ENCODE measurements at places on chromosomes 16 and 17.

DNA sequence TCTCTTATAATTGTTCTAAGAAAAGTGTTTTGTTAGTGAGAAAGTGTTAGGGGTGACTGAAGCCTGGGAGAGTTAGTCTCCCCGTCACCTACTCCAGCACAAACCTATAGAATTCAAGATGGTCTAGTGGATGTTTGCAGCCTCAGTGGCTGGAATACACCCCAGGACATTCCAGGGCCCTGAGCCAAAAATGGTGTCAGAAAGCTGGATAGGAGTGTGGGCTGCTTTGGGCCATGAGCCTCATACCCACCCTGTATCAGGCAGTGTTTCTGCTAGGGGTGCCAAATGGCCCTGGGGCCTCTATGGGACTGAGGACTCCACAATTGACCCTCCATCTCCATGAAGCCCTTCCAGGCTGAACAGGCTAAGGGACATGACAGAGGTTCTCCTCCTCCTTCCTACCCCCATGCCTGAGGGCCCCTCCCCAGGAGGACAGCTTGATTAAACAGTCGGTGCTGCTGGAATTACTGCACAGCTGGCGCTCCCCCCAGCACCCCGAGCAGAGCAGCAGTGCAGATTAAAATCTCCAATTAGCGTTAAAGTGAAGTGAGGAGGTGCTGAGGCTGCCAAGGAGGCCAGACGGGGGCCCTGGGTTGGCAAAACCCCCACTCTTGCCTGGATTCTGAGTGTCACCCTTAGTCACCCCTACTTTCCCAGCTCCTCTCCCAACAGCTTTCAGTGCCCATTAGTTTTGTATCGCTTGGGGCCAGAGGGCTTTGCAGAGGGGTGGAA is 59.1 kb downstream of the NEUROD2 start:
- DNase-seq: no peak

DNA sequence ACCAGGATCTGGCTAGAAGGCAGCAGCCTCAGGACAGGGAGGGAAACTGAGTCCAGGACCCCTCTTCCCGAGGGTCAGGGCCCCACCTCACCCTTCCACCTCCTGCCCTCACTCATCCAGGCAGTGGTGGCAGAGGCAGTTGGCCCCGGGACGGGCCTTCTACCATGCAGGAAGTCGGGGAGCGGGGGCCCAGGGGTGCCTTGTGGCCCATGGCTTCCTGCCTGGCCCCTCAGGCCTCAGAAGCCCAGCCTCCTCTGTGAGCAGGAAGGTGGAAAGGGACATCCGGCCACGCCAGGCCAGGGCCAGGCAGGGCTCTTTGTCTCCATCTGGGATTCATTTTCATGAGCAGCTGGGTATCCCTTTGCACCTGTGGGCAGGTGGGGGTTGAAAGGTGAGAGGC is 58.5 kb downstream of the BAHCC1 start:
- no peak for DNase-seq

GRCh38 chr17:7136266-7136877 is 21.8 kb upstream of the ASGR2 start:
- DNase-seq: peak; percentile 68

DNA sequence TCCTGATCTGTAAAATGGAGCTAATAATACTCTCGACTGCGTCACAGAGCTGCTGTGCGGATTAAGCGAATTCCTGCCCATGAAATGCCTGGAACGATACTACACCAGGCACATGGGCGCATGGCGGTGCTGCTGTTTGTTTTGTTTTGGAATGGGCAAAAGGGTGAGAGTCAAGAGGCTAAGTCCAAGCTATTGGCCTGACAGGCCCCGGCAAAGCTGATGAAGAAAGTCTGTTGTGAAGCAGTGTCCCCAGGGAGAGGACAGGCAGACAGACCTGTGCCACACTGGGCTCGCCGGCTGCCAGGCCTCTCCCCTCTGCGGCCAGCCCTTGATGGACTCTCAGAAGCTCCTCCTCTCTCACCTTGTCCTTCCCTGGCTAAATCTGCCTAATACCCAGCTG is 31.3 kb upstream of the RASD1 start:
- DNase-seq: no peak

DNA sequence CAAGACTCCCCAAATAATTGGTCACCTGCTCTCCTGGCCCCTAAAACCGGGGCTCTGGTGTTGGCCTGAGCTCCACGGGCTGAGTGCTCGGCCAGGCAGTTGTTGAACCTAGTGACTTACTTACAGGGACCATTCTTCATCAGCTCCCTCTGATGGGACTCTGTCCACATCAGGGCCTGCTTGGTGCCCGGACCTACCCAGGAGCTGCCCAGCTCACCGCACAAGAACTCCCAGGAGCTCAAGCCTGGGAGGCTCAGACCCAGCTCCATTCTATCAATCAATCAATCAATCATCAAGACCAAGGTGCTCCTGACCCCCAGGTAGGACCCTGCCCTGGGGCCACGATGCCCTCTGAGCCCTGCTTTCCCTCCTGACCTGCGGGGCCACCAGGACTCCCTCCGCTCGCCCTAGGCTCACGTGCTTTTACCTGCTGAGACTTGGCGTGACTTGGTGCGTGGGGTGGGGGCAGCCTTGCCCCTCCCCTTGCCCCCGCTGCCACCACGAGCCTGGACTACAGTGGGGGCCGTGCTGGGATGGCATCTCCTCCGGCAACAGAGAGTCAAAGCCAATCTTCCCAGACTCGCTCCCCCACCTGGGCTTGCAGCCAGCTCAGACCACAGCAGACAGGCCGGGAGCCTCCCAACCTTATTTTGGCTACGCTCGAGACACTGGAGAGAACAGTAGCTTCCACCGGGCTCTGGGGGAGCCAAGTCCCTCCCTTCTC is 15.7 kb downstream of the IL34 start:
- DNase-seq: no peak

DNA sequence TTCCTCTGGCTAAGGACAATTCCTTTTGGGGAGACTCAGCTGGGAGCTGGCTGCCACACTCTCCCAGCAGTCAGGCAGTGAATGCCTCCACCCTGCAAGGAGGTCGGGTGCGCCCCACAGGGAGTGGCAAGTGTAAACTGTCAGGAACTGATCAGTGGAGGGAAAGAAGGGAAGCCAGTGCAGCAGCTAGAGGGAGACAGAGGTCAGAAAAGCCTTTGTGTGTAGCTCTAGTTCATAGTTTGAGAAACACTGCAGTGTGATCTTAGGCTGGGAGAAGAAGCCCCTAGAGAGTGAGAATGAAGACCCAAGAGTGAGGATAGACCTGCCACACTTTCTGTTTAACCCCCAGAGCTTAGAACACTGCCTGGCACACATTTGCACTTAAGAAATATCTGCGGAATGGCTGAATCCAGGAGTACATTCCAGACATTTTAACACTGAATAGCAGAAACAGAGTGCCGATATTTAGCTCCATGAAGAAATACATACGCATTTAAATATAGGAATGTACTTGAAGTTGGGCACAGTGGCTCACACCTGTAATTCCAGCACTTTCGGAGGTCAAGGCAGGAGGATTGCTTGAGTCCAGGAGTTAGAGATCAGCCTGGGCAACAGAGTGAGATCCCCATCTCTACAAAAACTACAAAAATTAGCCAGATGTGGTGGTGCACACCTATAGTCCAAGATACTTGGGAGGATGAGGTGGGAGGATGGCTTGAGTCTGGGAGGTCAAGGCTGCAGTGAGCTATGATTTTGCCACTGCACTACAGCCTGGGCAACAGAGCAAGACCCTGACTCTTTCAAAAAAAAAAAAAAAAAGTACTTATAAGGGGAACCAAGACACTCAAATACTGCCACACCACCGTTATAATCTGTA is 11.1 kb upstream of the SLC5A11 start:
- DNase-seq: no peak

DNA sequence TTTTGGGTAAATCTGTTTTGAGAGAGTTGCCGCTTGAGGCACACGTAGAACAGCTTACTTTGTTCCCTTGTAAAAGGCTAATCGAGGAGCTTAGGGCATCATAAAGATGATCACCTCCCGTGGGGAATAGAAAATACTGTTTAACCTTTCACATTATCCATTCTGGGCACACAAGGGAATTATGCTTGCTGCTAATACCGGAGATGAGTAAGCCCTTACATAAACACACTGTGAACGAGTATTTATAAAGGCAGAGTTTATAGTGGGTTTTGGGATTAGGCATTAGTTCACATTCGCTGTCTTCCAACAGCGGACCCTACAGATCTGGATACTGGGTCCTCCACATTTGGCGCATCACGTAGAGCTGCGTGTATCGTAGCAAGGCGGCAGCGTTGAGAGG is 51.2 kb upstream of the CNTNAP4 start:
- no peak for DNase-seq

DNA sequence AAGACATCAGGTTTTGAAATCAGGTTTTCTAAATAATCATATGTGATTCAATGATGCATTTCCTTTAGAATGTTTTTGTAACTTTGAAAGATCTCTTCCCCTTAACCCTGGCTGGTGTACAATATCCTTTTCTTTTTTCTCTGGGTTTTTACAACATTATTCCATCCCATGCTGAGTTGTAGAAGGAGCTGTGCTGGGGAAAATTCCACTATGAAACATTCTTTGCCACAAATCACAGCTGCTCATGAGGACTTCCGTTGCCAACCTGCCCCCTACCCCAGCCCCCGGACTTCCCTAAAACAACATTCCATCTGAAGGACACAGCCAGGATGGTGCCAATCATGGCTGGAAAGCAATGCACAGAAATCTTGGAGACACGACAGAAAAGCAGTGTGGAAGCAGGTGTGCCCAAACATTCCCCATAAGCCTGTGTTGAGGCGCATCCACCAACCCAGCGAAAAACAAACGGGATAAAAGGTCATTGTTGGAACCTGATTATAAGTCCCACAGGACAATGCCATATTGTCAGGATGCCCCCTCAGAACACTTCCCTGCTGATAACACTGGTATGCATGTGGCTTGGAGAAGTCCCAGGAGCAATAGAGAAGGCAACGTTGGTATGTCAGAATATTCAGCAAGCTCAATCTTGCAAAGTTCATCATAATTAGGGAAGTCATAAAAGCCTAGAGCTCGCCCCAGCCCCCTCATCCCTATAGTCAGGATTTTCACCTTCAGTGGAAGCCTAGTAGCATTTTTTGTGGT is 475.0 kb downstream of the HS3ST3B1 start:
- no peak for DNase-seq

DNA sequence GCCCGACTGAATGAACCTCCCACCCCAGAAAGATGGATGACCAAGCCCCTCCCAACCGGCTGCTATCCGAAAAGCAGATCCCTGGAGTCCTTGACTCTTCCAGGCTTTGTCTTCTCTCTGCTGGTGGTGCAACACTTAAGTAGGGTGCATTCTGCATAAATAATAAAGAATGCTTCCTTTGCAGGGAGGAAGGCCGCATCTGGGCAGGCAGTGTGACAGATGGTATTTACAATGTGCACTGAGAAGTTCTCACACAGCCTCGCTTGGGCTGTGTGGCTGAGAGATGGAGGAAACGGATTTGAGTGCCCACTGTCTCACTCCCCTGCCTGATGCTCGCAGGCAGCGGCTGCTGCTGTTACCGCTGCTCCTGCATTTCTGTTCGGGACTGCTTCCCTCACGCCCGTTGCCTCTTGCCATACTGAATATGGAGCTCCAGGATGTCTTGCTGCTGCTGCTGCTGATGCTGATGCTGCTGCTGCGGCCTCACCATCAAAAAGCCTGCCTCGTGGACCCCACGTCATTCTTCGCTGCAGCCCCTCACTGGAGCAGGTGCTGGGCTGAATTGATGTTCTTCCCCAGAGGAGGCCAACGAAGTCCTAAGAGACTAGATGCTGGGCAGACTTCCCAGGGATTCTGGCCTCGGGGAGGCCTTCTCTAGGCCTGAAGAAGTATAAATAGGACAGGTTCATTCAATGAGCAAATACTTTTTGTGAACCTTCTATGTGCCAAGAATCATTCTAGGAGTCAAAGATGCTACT is 7.1 kb upstream of the RHBDL3 start:
- no peak for DNase-seq

GRCh38 chr16:58509256-58510096 is 5.8 kb upstream of the SETD6 start:
- no peak for DNase-seq

DNA sequence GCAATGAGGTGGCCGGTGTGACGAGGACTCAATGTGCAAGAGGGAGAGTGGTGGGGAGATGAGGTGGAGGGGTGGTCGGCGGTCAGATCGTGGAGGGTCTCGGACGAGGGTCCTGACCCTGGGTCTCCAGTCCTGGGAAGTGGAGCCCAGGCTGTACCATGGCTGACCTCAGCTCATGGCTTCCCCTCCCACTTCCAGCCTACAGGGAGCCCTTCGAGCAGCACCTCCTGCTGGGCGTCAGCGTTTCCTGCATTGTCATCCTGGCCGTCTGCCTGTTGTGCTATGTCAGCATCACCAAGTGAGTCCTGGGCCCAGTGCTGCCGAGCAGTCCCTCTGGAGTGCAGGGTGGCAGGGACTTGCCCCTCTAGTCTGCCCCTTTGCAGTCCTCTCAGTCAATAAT is 41.8 kb downstream of the IL4R start:
- peak; percentile 32 for DNase-seq

GRCh38 chr16:87982581-87983041 is 31.4 kb downstream of the BANP start:
- DNase-seq: no peak

DNA sequence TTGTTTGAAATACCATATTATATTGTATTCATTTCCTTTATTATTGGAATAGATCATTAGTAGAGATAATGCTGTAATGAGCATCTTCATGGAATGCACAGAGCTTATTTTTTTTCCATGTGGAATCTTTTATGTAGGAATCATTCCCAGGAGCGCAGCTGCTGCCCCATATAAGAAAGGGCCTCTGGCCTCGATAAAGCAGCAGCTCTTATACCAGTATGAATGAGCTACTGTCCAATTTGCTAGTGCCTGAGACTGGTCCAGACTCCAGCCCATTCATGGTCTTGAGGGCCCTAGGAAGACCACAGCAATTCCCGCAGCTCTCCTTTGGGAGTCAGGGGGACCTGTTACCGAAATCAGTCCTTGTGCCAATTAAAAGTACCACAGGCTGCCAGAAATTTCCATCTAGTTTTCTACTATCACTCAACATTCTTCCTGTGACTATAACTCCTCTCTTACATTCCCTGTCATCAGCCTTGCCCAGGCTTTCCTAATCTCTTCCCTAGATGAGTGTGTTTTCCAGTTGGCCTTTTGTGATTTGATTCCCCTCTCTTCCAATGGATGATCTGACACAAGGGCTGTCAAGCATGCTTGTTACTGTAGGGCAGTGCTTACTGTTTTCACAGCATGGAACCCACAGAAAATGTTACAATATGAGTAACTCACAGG is 1.9 kb downstream of the ZNF843 start:
- no peak for DNase-seq

- no peak for DNase-seq
These were observed 570 bp upstream of the NME3 start for GRCh38 chr16:1771864-1772361.

GRCh38 chr17:76414334-76415295 is 30.2 kb downstream of the SPHK1 start:
- no peak for DNase-seq

GRCh38 chr17:65018610-65019316 is 37.8 kb downstream of the GNA13 start:
- DNase-seq: no peak

- no peak for DNase-seq
These were observed 76.9 kb downstream of the ARHGAP44 start for GRCh38 chr17:12866244-12866643.

Data from stimulated activated CD4-positive, alpha-beta T cell treated with anti-CD3 and anti-CD28 coated beads, Interleukin-1b, Interleukin-23, amount 100 ng/mL, for 24 hours (primary cell).